ENCODE measurements at places on chromosomes 3 and 15. TPM values are rescaled to one million over a fixed set of nuclear protein-coding genes. Genes with fewer than 3 reads are reported as not detected.

Gene CLDN1
- 21.5 TPM for polyA plus RNA-seq

Gene MFGE8
- 205 TPM for polyA plus RNA-seq

Gene NPAP1
- 0.28 TPM for polyA plus RNA-seq

Gene HTD2
- 9.2 TPM for polyA plus RNA-seq

Gene ZNF80
- polyA plus RNA-seq: not detected

Gene PLD1
- 24.6 TPM for polyA plus RNA-seq
